ENCODE measurements at places on chromosomes 6 and 20.

- no peak for DNase-seq
Observed at GRCh38 chr20:57829336-57829735, 119.5 kb upstream of the PMEPA1 start.

DNA sequence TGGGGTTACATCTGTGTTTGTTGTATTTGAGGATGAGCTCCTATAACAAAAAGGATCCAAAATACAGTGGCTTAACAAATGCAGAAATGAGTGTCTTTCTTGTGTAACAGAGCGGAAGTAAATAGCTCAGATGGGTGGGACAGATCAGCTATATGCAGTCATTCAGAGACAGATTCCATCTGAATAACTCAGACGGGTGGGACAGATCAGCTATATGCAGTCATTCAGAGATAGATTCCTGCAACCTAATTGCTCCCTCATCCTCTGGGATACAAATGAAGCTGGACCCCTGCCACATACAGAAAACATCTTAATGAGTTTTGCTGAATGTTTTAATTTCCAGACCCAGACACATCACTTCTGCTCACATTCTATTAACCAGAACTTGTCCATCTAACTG is 332.3 kb downstream of the BCKDHB start:
- DNase-seq, result no peak

DNA sequence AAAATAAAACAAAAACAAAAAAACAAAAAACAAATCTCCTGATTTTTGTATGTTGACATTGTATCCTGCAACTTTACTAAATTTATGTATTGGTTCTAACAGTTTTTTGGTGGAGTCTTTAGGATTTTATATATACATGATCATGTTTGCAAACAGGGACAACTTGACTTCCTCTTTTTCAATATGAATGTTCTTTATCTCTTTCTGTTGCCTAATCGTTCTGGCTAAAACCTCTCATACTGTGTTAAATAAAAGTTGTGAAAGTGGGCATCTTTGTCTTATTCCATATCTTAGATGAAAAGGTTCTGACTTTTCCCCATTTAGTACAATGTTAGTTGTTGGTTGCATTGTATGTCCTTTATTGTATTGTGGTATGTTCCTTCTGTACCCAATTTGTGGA is 261.7 kb upstream of the NOX3 start:
- DNase-seq, result no peak

GRCh38 chr6:90154755-90155470 is 141.7 kb downstream of the BACH2 start:
- peak; percentile 8 for DNase-seq

DNA sequence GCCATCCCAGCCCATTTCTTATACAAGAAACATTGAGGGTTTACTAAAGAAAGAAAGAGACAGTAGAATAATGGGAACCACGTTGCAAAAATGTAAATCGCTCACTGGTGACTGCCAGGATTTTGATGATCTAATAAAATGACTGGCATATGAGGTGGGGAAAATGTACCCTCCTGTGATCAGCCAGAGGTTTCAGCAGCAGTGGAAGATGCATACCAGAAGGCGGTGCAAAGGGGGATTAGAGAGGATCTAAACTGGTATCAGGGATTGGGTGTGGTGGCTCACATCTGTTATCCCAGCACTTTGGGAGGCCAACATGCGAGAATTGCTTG is 60.8 kb upstream of the DDR1 start:
- DNase-seq, result no peak

GRCh38 chr6:170388113-170388512 is 81.6 kb downstream of the FAM120B start:
- DNase-seq, result no peak

GRCh38 chr6:35602133-35602946 is 86.4 kb downstream of the FKBP5 start:
- peak; percentile 87 for DNase-seq

DNA sequence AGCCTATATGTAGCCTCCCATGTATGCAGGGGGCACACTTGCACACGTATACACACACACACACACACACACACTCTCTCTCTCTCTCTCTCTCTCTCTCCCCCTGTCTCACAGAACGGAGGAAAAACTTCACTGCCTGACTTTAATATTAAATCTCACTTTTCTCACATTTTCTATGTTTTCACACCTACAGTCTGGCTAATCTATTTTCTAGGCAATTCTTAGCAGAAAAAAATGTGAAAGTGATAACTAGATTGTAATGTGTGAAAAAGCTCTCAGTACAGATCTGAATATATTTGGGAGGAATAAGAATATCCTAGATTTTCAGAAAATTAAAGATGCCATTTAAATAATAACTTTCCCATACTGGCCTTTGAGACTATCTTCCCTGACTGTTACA is 120.9 kb downstream of the MCHR2 start:
- no peak for DNase-seq

DNA sequence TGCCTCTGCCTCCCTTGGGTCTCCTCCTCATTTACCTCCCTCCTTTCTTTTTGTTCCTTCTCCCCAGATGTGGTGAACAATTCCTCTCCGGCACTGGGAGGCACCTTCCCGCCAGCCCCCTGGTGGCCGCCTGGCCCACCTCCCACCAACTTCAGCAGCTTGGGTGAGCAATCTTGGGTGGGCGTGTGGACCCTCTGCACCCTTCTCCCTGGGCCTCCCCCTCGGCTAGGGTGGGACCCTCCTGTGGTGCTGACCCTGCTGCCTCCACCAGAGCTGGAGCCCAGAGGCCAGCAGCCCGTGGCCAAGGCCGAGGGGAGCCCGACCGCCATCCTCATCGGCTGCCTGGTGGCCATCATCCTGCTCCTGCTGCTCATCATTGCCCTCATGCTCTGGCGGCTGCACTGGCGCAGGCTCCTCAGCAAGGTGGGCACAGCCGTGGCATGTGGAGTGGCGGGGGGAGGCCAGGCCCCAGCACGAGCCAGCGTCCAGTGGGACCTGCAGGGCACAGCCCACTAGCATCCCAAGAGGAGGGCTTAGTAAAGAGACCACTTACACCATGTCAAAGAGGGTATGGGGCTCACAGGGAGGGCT is 8.8 kb downstream of the DDR1 start:
- no peak for DNase-seq

DNA sequence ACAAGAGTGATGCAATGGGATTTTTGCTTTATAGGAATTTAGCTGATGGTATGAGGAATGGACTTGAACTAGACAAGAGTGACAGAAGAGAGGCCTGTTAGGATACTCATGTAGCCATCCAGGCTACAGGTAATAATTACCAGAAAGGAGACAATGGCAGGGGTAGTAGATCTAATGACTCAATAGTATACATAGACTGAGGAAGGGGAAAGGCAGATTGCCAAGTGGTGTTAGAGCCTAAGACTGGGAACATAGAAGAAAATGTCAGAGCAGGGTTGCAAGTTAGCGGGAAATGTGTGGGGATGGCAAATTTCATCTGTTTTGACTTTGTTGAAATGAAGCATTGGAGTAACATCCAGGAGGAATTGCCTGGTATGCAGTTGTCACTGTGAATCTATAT is 295.6 kb downstream of the UTRN start:
- no peak for DNase-seq

GRCh38 chr6:39425346-39426072 is 103.0 kb upstream of the KCNK16 start:
- no peak for DNase-seq

DNA sequence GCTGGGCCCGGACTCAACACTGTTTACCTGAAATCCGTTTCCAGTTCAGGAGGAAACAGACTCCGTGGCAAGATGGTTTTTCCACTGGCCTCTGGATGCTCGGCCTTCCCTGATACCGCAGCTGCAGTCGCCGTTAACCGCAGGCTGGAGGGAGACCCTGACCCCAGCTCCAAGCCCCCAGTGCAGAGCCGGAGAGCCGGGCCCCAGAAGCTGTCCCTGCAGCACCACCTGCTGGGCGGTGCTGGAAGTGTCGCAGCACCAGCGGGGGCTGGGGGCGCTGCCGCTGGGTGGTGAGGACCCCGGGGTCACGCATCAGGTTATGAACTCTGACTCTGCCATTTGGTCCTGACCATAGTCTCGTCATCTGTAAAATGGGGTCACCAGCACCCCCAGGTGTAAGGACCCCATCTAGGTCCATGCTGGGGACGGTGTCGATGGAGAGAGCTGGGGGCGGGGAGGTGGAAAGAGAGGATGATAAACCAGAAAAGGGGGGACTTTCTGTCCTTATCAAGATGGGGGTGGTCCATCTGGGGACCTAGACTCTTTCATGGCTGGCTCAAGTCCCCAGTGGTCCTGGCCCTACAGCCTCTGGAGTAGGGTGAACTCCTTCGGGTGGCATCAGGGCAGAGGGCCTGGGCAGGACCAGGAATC is 20.8 kb upstream of the CHRNA4 start:
- no peak for DNase-seq

DNA sequence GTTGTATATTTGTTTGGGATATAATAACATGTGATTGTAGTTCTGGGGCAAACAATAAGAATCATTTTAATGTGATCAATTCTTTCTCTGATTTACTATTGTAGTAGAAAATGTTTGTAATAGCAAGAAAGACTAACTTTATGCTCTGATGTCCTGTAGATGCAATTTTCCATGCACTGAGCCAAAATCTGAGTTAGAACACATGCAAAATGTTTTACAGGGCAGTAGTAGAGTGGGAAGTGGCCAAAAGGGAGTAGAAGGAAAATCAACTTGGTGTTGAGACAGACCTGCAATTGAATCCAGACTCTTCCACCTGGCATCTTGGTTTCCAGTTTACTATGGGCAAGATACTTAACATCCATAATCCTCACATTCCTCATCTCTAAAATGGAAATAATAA is 93.5 kb upstream of the BMP5 start:
- no peak for DNase-seq

- no peak for DNase-seq
Observed at GRCh38 chr20:1390581-1391403, 2.1 kb downstream of the FKBP1A start.

- DNase-seq, result no peak
Observed at GRCh38 chr6:168087436-168088160, 8.6 kb upstream of the FRMD1 start.

- peak; percentile 36 for DNase-seq
Observed at GRCh38 chr6:137233911-137234863, 15.0 kb upstream of the IFNGR1 start.

DNA sequence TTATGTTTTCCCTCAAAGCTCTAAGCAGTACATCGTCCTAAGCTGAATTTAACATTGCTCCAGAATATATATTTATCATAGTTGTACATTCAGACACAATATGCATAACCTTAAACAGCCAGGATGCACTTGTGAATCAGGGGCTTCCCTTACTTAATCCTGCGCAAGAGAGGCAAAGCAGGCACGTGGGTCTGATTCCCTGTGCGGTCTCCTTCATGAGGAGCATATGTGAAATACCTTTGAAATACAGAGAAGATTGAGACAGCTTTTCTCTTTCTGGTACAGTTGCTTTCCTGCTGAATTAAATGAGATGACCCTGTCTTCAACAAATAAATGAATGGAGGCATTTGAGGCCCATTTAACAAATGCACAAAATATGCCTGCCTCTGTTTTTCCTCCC is 1.5 kb downstream of the HTR1E start:
- DNase-seq, result no peak

DNA sequence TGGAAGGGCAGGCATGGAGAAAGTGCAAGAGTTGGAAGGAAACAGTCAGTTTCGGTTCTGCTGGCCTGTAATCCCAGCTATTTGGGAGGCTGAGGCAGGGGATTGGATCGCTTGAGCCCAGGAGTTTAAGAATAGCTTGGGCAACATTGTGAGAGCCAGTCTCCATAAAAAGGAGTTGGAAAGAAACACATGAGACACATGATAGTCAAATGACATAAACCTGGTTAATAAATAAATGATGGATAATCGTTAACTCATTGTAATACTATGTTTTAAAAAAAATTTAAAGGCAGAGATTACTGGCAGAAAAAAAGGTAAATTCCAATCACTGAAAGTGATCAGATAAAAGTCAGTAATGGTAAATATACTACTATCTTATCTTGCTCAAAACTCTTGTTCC is 37.2 kb upstream of the PHACTR1 start:
- no peak for DNase-seq

DNA sequence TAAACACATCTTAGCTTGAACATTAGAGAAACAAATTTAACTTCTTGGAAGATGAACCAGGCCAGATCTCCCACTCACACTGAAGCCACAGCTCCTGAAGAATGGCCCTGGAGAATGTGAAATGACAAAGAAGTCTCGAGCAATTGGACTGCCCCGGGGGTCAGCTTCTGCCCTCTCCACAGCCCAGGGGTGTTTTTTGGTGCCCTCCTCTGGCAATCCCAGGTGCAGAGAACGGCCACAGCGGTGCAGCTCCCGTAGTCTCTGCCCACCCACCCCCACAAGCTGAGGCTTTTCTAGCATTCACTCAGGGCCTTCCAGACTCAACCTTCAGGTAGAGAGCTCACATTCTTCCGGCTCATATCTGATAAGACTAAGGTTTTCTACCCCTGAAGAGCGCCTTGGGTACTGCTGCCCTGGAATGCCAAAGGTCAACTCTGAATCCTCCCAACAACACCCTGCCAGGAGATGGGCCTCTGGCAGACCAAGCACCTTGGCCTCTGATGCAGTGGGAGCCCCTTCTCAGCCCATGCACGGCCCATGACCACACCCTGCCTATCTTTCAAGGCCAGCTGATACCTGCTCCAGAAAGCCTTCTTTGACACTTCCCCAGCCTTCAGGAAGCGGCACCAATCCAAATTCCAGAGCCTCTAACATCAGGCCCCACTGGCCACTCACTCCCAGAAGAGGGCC is 208.3 kb downstream of the SYNDIG1 start:
- DNase-seq, result no peak

- DNase-seq, result no peak
Observed at GRCh38 chr6:125598422-125598821, 151.0 kb upstream of the HEY2 start.

- no peak for DNase-seq
Observed at GRCh38 chr6:3379482-3380060, 77.3 kb downstream of the SLC22A23 start.

- no peak for DNase-seq
Observed at GRCh38 chr6:46799657-46800056, 6.5 kb downstream of the MEP1A start.

GRCh38 chr6:86871681-86872080 is 65.6 kb upstream of the HTR1E start:
- DNase-seq, result no peak

GRCh38 chr6:67683960-67684359 is 951.1 kb upstream of the ADGRB3 start:
- no peak for DNase-seq

DNA sequence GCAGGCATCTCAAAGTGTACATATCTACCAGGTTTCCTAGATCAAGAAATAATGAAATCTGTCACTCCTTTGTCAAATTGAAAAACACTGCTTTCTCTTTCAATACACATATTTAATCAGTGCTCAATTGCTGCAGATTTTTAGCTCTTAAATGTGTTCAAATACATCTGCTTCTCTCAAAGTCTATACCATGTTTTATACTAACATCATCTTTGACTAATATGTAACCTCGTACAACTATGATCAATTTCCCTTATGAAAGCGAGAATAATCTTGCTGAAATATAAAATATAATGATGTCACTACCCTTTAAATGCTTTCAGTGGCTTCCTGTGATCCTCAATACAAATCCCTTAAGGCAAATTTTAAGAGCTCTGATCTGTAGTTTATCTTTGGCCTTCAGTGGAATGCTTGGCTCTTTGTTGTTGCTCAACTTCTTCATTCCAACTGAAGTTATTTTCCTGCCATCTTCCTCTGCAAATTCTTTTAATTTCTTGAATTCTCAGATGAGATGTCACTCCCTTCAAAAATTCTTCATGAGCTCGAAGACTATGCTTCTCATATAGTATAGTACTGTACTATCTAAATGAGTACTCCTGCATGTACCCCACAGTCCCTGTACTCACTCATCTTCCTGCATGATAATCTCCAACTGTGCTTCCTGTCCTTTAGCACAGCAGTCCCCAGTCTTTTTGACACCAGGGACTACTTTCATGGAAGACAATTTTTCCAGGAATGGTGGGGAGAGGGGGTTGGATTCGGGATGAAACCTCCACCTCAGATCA is 545.1 kb upstream of the GJE1 start:
- DNase-seq, result no peak

Data from hypothalamus (tissue), 51 donors.